ENCODE measurements at places on chromosomes 13 and 19.

GRCh38 chr19:1649706-1650649 lies 2.4 kb downstream of the TCF3 start:
- DNase-seq: no peak

DNA sequence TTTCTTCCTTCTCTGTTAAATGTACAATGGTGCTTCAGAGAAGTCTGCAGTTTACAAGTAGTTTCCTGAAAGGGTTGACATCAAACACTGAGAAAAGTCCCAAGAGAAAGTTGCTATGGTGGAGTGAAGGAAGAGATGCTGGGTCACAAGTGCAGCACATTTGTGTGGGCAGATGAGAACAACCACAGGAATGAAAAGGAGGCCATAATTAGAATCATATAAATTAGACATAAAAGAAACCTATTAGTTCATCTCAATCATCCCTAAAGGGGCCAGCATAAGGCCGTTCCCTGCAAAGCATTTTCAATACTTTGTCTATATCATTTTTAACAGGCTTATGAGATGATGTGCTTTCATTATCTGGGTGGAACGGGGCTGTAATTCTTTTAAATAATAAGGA lies 359.2 kb downstream of the IRS2 start:
- no peak for DNase-seq

- DNase-seq: no peak
Observed at GRCh38 chr13:111123221-111123620, 8.1 kb downstream of the ARHGEF7 start.

DNA sequence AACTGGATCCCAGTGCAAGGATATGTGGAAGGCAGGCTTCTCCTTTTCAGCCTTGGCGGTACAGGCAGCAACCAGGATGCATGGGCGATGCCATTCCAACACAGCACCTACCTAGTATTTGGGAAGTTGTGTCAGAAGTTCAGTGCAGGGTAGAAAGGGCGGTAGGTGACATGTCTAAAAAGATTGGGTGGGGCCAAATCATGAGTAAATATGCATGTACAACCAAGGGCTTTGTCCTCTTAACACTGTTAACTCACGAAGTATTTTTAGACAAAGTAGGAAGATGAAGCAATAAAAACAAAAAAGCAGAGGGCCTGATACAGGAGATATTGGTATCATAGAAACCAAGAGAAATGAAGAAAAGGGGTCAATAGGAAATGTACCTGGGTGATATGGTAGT lies 392.1 kb downstream of the MYO16 start:
- DNase-seq: no peak

GRCh38 chr13:21413013-21413412 lies 46.1 kb downstream of the ZDHHC20 start:
- DNase-seq: no peak

Measured in NCI-H1048 (cell line).